ENCODE measurements at places on chromosomes 2 and 18.

GRCh38 chr18:13379062-13379865 is 160.7 kb downstream of the LDLRAD4 start:
- DNase-seq = no peak

GRCh38 chr2:165777522-165778186 is 16.4 kb downstream of the GALNT3 start:
- DNase-seq = no peak

DNA sequence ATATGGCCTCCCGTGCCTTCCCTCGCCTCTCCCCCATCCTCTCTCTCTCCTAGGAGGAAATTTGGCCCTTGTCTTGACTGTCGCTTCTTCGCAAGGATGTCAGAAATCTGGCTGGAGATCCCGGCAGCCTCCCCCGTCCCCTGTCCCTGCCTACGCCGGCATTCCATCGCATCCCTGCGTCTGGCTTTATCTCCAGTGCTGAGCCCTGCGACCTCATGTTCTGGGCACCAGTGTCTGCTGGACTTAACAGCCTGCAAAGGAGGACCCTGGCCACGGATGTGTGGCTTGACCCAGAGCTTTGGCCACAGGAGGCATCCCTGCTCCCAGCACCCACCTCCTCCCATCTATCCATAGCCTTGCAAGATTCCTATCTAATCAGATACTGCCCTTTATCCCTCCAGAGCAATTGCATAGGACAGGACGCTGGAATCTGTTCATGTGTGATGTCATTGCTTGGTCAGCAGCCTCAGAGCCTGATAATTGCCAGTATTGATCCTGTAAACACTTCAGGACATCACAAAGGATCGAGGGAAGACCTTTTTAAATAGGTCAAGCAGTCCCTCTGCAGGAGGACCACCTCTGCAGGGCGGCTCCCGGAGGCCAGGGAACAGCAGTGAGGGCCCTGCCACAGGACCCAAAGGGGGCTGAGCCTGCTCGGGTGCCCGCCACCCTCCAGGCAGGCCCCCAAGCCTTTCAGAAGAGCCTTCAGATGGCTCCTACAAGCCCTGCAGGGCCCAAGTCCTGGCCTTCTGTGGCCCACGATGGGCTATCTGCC is 168.2 kb downstream of the TWIST2 start:
- DNase-seq = no peak

DNA sequence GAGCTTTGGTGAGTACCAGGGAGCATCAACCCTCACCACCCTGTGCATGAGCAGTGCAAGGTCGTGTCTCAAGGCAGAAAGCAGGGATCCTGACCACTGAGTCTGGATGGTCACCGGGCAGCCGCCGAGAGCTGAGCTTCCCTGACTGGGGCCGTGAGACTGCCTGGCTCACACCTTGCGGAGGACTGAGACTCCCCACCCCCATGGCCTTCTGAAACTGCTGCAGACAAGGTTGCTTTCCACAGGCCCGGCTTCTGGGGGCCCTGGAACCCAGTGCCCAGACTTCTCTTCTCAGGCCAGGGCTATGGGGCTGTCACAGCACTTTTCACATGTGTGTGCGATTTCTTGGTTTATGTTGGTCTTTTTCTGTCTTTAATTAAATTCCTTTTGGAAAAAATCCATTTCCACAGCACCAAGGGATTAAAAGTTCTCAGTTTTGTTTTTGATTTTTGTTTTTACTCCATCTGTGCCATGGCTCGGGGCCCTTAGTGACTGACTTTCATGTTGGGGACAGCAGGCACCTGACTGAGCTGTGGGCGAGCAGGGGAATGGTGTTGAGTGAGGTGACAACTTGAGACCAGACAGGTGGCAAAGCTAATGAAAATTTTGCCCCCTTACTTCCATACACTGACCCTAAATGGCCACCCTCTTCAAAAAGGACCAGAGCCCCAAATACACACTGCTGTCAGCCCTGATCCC is 297.9 kb downstream of the CYP26B1 start:
- no peak for DNase-seq

DNA sequence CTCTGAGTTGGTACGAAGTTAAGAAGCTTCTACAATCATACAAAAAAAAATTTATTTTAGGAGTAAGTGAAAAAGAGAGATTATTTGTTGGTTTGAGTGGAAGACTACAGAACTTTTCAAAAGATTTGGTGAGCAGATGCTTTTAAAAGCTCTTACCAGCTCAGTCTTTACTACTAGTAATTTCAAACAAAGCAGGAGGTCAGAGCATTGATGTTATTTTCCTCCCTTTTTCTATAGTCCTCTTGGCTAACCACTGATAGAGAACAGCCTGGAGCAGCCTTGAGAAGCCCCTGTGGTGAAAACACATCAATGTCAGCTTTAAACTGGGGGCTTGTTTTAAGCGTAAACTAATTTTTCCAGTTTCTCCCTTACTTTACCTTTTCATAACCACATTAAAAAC is 559.3 kb upstream of the CDH2 start:
- no peak for DNase-seq

GRCh38 chr2:195671563-195671962 is 14.5 kb downstream of the SLC39A10 start:
- DNase-seq = no peak

DNA sequence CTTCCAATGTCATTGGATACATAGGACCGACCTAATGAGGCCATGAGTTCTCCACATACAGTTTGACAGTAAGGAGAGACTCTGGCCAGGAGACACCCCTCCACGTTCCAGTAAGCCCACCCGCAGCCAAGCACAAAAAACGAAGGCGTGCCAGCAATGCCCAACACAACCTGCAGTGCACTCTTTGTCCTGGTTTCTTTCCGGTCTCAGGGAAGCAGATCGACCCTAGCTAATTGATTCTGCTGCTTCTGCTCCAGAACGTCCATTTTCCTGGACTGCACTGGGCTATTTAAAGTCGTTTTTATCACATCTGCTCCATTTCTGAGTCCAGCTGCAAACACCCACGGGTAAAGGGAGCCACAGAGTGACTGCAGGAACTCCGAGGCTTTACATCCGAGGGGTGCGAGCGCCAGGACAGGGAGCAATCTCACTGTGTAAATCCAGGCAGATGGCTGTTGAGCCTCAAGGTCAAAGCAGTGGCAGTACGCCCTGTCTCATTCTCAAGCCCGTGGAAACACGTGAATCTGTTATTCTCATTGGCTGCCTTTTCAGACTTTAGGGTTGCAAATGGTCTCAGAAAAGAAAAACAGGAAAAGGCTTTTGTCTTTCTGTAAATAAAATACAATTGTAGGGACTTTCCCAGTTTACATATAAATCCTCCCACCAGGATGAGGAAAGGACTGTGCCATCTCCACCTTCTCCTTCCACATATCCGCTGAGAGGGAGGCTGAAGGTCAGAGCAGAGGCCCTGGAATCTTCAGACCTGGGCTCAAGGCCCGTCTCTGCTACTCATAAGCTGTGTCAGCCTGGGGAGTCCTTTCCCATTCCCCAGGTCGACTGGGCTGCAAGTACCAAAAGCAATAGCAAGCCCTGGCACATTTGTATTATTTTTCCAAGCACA is 40.7 kb downstream of the TMEM163 start:
- DNase-seq = no peak

GRCh38 chr2:197121255-197121654 is 189.3 kb downstream of the ANKRD44 start:
- no peak for DNase-seq

DNA sequence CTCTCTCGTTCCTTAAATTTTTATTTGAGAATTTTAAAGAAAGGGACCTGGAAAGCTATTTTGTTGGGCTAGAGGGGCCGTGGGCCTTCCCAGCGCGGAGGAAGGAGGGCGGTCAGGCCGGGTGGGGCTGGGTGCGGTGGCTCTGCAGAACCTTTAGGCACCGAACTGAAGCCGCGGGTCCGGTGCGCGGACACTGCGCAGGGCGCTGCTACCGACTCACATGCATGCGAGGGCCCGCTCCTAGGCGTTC is 1.6 kb upstream of the TWIST2 start:
- no peak for DNase-seq

GRCh38 chr2:44245083-44245861 is 30.0 kb upstream of the SLC3A1 start:
- DNase-seq = no peak

GRCh38 chr2:101737478-101738255 is 40.2 kb downstream of the MAP4K4 start:
- DNase-seq = no peak

- no peak for DNase-seq
Measured at GRCh38 chr2:101745711-101746694, 48.5 kb downstream of the MAP4K4 start.
